ENCODE measurements at places on chromosomes 12 and 14. TPM values are rescaled to one million over a fixed set of nuclear protein-coding genes. Genes with fewer than 3 reads are reported as not detected.
A peak's percentile ranks its signal among the peaks of the same experiment; 100 is the strongest.

- no peak for DNase-seq
Measured at GRCh38 chr12:82517027-82517426, 158.7 kb downstream of the METTL25 start.

- peak; percentile 58 for DNase-seq
Measured at GRCh38 chr12:132373901-132374611, 44.7 kb upstream of the GALNT9 start.

DNA sequence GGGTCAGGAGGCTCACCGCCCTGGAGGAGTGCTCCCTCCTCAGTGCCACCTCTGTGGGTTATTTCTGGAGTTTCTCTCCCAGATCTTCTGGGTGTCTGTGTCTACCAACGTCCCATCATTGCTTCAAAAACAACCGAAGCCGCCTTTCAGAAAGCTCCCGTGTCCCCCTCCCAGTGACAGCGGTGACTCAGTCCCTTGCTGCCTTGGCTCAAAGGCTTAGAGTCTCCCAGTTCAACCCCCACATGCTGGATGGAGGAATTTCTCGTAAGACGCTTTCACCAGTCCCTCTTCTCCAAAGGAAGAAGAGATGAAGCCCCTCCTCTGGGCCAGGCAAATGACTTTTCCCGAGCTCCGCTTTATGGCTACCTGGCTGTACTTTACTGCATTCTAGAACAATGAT lies 146.6 kb downstream of the RBM19 start:
- no peak for DNase-seq

- no peak for DNase-seq
Measured at GRCh38 chr12:56040151-56040550, 1.6 kb upstream of the RPS26 start.

DNA sequence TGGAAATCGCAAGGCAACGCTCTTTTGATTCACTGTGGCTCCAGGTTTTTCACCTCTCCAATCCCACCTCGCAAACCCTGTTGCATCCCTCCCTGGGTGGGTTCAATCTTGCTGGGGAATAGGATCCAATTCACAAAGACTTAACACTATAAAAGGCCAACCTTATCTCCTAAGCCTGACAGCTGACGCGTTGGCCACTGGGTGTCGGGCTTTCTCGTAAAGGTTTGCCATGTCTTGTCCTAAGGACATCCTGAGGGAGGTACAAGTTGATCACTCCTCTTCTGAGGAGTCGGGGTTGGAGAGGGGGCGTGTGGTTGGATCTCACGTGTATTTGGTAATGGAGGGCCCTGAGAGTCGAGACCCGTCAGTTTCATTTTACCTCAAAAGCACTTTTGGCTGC lies 112.6 kb upstream of the FZD10 start:
- DNase-seq: no peak

- DNase-seq: no peak
Measured at GRCh38 chr12:41167701-41168100, 20.4 kb upstream of the PDZRN4 start.

DNA sequence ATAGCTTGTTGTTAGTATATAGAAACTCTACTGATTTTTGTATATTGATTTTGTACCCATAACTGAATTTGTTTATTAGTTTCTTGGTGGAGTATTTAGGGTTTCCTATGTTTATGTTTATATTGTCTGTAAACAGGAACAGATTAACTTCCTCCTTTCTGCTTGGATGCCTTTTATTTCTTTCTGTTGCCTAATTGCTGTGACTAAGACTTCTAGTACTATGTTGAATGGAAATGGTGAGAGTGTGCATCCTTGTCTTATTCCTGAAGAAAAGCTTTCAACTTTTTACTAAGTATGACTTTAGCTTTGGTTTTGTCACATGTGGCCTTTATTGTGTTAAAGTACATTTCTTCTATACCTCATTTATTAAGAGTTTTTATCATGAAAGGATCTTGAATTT lies 20.9 kb downstream of the FBXW8 start:
- DNase-seq: no peak

- no peak for DNase-seq
Measured at GRCh38 chr12:40049268-40049667, 56.6 kb downstream of the SLC2A13 start.

GRCh38 chr12:123083661-123084571 lies 67.0 kb downstream of the PITPNM2 start:
- DNase-seq: no peak

DNA sequence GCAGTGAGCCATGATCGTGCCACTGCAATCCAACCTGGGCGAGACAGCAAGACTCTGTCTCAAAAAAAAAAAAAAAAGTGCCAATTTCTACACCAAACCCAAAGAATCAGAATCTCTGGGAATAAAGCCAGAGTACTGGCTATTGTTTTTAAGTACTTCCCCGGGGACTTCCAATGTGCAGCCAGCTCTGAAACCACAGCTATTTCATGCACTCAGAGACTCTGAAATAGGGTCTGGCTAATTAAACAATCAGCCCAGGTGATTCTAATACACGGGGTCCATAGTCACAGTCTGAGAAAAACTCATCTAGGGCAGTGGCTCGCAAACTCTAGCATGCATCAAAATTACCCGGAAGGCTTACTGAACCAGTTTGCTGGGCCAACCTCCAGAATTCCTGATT lies 56.3 kb downstream of the SIX6 start:
- DNase-seq: no peak

GRCh38 chr14:81222691-81223090 lies 1.9 kb upstream of the GTF2A1 start:
- peak; percentile 26 for DNase-seq

GRCh38 chr12:96452261-96452922 lies 37.0 kb upstream of the CFAP54 start:
- no peak for DNase-seq

- no peak for DNase-seq
Measured at GRCh38 chr12:25764892-25765291, 193.6 kb upstream of the RASSF8 start.

- DNase-seq: no peak
Measured at GRCh38 chr14:87866116-87866515, 126.9 kb downstream of the GALC start.

GRCh38 chr12:93766796-93767523 lies 89.8 kb downstream of the CRADD start:
- peak; percentile 85 for DNase-seq

DNA sequence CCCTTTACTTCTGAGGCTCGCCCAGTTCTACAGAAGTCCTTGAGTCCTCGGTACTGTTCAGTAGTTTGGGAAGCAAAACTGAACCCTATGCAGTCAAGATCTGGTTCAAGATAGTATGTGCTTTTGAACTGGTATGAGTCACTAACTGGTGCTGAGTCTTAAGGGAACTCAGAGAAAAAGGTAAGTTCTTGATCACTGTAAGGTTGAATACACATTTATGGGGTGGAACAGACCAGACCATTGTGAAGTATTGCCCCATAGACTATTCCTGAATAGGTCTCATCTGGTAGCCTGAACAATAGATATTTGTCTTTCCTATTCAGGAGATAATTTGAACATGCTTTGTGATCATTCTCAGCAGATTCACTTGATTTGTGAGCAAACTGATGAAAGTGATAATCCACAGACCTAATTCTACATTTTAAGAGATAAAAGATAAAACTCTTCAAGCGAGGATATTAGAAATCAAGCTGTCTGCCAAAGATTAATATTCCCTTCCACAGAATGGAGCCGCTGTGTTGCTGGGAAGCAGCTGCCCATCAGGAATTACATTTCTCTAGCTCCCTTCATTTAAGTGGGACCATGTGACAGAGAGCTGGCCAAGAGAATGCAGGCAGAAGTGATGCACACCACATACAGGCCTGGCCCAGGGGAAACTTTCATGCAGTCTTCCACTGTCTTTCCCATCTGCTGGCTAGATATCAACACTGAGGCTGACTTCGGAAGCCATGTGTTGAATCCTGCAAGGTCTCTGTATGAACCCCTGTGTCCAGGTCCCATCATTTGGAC lies 369.8 kb upstream of the GARIN6 start:
- DNase-seq: no peak

DNA sequence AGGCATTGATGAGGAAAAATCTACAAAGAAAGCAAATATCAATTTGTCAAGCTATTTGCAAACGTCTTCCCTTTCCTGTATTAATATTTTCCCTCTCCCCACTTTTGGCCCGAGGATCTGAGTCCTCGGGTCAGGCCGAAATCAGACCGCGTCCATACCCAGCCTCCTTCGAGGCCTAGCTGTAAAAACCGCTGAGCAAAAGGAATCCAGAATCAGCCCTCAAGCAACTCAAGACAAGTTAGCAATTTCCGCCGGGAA lies 353 bp upstream of the MAPK1IP1L start:
- DNase-seq: no peak

GRCh38 chr14:82060219-82060618 lies 526.6 kb upstream of the SEL1L start:
- no peak for DNase-seq

GRCh38 chr12:119417440-119417839 lies 82.9 kb downstream of the CCDC60 start:
- DNase-seq: no peak

DNA sequence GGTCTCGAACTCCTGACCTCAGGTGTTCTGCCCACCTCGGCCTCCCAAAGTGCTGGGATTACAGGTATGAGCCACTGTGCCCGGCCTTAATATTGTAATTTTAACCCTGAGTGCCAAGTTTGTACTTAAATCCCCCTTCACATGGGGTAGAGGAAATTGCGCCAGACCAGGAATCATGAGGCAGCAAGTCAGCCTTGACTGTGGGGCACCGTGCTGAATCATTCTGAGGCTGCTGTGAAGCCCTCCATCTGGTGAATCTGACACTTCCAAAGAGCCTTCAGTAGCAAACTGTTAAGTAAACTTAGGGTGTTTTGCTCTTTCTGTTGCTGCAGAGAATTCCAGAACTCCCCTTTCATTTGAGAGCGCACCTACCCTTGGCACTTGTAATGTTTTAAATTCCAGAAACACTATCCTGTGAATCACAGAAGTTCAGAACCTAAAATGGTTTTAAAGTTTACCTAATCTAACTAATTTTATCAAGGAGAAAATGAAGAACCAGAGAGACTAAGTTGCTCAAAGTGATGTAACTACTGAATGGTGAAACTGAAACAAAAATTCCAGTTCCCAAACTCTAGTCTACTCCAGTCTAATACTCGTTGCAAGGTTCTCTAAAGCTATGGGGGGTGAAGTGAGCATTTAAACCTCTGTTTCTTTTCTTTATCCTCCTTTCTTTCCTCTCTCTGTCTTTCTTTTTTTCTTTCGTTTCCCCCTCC lies 7.5 kb downstream of the HEBP1 start:
- DNase-seq: peak; percentile 90

GRCh38 chr12:12244341-12244740 lies 22.5 kb downstream of the LRP6 start:
- no peak for DNase-seq

GRCh38 chr12:27871946-27872345 lies 91.9 kb upstream of the MANSC4 start:
- no peak for DNase-seq

GRCh38 chr14:52080808-52081755 lies 12.2 kb upstream of the NID2 start:
- peak; percentile 79 for DNase-seq

GRCh38 chr14:33951183-33951840 lies 438 bp upstream of the EGLN3 start:
- DNase-seq: no peak

DNA sequence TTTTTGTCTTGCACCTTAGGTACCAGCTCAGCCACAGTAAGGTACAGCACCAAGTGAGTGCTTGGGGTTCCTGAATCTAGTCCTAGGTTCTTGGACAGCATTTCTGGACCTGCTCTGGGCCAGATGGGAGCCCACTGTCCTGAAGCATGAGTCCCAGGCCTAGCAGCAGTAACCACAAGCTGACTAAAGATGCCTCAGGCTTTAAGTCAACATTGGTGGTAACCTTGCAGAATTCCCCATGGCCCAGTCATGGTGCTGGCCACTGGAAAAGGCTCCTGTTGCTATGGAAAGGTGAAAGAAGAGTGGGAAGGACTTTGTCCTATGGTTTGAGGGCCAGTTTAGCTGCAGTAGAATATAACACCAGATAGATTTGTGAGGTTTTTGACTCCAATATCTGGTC lies 86.9 kb upstream of the CLEC14A start:
- DNase-seq: no peak

DNA sequence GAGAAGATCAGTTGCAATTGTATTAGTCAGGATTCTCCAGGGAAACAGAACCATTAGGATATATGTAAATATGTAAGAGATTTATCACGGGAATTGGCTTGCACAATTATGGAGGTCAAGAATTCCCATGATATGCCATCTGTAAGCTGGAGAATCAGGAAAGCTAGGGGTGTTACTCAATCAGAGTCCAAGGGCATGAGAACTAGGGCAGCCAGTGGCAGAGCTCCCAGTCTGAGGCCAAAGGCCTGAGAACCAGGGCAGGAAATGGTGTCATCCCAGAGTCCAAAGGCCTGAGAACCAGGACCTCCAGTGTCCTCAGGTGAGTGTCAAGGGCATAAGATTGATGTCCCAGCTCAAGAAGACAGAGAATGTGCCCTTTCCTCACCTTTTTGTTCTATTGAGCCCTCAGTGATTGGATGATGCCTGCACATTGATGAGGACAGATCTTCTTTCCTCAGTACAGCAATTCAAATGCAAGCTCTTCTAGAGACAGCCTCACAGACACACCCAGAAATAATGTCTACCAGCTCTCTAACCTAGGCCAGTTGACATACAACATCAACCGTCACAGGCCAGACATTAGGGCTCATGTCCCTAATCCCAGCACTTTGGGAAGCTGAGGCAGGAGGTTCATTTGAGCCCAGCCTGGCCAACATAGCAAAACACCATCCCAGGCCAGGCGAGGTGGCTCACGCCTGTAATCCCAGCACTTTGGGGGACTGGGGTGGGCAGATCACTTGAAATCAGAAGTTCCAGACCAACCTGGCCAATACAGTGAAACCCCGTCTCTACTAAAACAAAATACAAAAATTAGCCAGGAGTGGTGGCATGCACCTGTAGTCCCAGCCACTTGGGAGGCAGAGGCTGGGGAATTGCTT lies 34.9 kb upstream of the ZNF740 start:
- DNase-seq: no peak

- no peak for DNase-seq
Measured at GRCh38 chr12:180445-180844, 33.5 kb downstream of the SLC6A12 start.

C1R gene
- 514 TPM for total RNA-seq

GARIN6 gene
- total RNA-seq: not detected

PGF gene
- total RNA-seq: 9.3 TPM

CLEC6A gene
- not detected for total RNA-seq

IFNG-AS1 gene
- 0.85 TPM for total RNA-seq

CEP128 gene
- 9.0 TPM for total RNA-seq

MYL6 gene
- total RNA-seq: 1,630 TPM

CSRP2 gene
- 40.8 TPM for total RNA-seq

FGF23 gene
- not detected for total RNA-seq

CFAP54 gene
- 6.6 TPM for total RNA-seq

RNASE3 gene
- total RNA-seq: 0.38 TPM

DDX47 gene
- 50.9 TPM for total RNA-seq

SLC6A12 gene
- 130 TPM for total RNA-seq

KRT75 gene
- total RNA-seq: not detected

NR2C1 gene
- 31.1 TPM for total RNA-seq
